Stimulated activated CD4-positive, alpha-beta T cell treated with anti-CD3 and anti-CD28 coated beads, Interleukin-1b, Interleukin-23, amount 100 ng/mL, for 4 hours (primary cell): ENCODE measurements at places on chromosomes 13 and 19.

GRCh38 chr13:76756451-76756850 is 129.8 kb downstream of the KCTD12 start:
- DNase-seq: no peak

DNA sequence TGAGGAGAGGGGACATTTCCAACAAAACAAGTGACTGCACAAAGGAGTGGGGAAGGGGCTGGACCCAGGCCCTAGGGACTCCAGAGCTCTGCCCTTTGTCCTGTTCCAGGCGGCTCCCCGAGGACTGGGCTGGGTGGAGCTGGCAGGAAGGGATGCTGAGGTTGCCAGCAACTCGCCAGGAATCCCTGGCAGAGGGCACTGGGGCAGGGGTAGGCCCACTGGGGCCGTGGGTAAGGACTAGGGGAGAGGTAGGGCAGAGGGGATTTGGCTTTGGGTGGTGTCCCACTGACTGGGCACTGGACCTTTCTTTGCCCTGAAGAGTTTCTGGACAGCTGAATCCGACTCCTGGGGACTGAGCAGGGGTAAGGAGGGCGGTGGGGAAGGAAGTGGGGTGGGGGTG is 7.9 kb downstream of the LIPE start:
- no peak for DNase-seq

DNA sequence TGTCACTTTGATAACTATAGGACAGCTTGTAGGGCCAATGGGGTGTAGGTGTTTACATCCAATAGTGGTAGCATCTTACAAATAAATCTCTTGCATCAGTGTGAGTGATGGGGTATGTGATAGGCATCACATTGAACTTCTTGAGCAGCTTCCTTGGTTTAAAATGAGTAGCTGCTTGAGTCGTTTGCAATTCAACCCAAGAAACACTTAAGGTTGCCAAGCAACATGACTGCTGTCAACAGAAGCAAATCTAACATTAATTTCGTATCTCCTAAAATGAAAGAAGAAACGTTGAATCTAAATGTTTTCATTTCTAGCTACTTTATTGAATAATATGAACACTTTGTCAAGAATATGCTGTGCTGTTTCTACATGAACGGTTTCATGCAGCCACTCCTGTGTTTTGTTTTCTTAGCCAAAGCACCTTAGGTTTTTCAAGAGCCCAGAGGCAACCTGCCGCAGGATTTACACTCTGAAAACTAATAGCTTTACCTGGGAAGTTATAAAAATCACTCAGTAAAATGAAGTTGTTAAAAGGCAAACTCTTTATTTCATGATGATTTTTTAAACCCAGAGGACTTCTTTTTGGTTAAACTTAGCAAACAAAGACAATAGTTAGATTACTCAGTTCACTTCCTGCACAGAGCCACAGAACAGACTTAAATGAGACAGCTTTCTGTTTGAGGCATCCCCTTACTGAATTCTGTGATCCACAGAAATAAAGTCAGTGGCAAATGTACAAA is 305.2 kb downstream of the MTUS2 start:
- DNase-seq: no peak

DNA sequence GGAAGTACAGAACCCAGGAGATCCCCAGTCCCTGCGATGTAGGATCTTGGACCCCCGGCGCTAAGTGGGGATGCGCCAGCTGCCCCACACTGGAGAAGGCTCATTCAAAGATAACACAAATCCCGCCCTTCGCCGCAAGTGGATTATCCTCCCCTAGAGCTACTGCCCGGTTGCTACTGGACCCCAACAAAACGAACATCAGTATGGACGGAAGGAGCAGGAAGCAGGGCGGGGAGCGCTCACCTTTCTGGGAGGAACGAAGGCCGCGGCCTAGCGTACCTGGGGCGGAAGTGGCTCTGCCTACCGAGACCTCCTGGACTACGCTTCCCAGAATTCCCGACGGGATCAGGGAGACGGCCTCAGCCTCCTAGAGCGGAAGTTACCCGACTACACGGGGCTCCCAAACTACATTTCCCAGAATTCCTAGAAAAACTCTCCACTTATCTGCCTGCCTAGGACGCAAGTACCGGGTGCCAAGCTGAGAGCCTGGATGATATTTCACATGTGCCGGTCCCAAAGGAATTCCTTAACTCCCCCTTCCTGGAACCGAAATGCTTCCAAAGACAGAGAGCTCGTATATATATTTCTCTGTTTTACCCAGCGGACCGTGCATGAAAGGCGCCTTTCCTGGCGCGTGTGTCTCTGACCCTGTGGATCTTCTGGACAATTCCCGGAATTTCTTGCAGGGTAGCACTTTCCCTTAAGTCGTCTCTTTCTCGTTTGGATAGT is at the start of gene ZNF112:
TSS of gene ZNF112 (minus strand) at position 298 of the 729 bp plus-strand sequence. CDS start 16,141 bp downstream, outside the sequence.
- no peak for DNase-seq

DNA sequence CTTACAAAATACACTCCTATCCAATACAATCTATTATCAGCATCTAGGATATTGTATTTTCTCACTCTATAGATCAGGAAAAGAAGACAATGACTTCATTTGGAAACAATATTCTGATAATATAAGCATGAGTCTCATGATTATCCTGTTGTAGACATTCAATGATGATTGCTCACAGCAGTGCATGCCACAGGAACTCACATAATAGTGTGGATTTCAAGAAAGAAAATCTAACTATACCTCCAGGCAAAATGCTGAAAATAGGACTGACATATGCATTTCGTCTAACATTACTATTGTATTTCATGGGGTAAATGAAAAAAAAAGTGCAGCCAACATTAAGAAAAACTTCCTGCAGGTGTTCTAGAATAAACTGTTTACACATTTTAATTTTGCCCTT is 122.6 kb downstream of the POSTN start:
- DNase-seq: no peak

- DNase-seq: no peak
Observed at GRCh38 chr19:4829001-4829712, 2.4 kb downstream of the TICAM1 start.

- no peak for DNase-seq
Observed at GRCh38 chr13:20869540-20869939, 33.0 kb downstream of the XPO4 start.

DNA sequence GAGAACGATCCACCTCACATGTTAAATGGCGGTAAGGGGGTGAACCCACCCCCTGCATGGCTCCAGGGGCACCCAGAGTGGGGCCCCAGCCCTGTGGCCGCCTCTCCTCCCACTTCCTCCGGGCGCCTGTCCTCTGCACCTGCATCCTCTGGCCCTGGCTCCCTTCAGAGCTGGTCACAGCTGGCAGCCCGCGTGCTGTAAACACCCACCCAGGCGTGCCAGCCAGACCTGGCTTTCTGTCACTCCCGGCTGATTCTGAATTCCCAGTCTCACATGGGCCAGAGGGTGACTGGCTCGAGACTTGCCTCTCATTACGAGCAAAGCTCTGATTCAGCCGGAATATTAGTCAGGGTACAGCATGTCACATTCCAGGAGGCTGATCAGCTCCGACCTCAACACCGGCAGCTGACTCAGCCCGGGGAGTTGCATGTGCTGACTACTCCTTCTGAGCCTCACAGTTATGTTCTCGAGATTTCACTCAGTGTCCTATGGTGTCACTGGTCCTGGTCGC is 75.1 kb downstream of the GNG7 start:
- no peak for DNase-seq

DNA sequence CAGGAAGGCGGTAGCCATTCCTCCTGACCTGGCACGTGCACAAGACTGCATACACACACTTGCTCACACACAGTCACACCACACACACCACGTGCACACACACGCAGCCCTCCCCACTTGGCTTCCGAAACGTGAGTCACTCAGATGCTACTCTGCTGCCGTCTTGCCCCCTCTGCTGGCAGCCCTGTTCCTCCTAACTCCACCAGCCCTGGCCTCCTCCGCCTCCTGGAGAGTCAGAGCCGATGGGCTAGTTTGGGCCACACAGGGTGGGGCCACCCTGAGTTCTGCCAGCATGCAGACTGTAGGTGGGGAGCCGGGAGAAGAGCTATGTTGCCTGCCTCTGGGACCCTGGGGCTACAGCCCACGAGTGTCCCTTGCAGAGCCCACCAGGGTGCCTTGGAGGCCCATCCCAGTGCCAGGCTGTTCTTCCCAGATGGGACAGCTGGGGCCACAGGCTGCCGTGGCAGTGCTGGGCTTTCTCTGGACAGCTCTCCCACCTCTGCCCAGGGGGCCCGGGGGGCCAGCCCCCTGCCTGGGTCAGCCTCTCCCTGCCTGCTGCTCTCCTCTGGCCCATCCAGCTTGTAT is 12.1 kb downstream of the PIN1 start:
- DNase-seq: peak; percentile 27

GRCh38 chr13:105338006-105338405 is 1197.5 kb downstream of the EFNB2 start:
- DNase-seq: no peak

- no peak for DNase-seq
Observed at GRCh38 chr19:13169769-13170168, 19.6 kb downstream of the IER2 start.

GRCh38 chr19:23916991-23917390 is 2.3 kb downstream of the ZNF726 start:
- no peak for DNase-seq

DNA sequence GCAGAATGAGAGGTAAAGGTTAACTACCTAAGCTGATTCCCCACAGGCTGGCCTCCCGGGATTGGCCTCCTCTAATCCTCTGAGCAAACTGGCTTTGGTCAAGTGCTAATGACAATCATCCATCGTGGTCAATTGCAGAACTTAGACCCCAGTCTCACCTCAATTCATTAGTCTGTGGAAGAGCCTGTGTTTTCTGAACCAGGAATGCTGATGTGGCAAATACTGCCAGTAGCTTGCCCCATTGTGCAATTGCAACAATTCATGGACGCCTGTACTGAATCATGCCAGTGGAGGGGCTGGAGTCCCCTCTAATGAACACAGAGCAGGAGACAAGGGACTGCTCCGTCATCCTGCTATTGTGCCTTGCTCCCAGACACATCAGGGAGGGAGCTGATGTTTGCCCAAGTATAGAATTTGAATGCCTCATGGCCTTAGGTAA is 1256.5 kb downstream of the EFNB2 start:
- DNase-seq: no peak

DNA sequence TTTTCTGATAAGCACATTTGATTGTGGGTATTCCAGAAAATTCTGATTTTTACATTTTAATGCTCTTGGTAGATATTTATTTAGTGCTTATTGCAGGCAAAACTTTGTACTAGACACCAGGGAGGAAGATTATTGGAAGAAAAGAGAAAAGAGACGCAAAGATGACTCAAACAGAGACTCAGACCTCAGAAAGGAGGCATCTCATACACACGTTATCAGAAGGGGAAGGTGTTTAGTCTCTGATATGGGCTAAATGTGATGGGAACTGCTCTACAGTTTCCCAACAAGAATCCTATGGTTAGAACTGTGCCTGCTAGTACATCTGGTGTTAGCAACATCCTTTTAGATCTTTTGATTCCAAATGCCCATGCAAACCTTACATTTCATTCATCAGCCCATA is 245.6 kb downstream of the KLF5 start:
- no peak for DNase-seq

DNA sequence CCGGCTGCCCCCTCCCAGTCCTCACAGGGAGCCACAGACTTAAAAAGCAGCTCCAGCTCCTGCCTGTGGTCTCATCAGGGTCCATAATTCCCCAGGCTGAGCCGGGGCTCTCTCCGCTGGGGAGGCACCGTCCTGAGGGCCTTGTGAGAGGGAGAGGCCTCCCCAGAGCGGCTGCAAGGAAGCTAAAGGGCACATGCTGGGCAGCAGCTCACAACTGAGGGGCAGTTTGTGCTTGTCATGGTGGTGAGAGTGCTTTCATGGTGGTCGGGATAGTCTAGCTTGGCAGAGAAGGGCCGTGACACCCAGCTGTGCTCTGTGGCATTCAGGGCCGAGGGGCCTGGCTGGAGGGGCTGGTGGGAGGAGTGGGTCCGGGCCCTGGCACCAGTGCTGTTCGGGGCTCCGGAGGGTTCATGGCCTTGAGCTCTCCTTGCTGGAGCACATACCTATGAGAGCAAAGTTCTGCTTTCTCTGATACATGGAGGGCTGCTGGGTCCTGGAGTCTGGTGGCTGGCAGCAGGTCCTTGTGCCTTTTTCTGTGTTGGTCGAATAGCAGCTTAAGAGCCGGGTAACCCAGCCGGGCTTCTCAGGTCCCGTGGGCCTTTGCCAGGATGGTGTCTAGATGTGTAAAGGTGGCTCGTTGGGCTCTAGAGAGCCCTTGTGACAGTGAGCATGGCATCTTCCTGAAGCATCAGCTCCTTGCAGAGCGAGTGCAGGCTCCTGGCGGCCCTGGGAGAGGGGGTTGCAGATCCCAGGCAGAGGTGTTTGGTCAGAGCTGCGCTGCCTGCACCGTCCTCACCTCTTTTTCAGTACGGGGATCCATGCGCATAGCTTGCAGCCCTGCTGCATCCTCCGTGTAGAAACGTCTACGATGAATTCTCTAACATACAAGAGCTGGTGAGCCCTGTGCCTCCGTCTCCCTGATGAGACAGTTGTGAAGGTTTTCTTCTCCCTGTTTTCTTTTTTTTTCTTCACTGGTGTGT is 8.8 kb downstream of the UPF1 start:
- DNase-seq: no peak

DNA sequence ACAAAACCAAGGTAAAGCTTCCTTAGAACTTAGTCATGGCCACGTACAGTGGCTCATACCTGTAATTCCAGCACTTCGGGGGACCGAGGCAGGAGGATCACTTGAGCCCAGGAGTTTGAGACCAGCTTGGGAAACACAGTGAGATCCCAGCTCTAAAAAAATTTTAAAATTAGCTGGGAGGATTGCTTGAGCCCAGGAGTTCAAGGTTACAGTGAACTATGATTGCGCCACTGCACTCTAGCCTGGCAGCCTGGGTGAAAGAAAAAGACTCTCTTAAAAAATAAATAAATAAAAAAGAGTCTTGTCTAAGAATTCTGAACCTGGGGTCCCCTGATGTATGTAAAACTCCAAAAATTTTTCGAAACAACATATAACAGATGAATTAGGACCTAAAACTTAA is 34.9 kb downstream of the N4BP2L2 start:
- DNase-seq: no peak

- DNase-seq: no peak
Observed at GRCh38 chr13:72932250-72932649, 126.6 kb upstream of the KLF5 start.

GRCh38 chr13:75480671-75481175 is 1.2 kb downstream of the TBC1D4 start:
- peak; percentile 4 for DNase-seq
